ENCODE measurements at places on chromosomes 7 and 10.
A peak's percentile ranks its signal among the peaks of the same experiment; 100 is the strongest.

GRCh38 chr7:147813316-147813715 lies 777.2 kb upstream of the C7orf33 start:
- no peak for DNase-seq

DNA sequence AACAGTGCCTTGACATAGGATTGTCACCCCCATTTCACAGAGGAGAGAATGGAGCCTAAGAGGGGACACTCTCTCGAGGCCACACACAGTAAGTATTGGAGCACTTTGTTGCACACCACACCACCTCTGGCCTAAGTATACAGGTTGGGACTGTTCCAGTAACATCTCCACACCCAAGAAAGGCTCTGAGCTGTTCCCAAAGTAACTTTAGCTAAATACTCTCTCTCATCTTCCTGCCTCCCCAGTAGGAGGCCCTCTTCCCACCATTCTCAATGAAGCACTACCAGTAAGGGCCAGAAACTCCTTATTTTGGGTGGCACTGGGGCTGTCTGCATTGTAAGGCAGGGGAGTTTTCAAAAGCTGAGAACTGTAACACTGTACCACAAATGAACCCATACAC lies 189.5 kb downstream of the ZNF438 start:
- no peak for DNase-seq

- DNase-seq = no peak
These were observed 750.1 kb downstream of the MAGI2 start for GRCh38 chr7:78703391-78703790.

DNA sequence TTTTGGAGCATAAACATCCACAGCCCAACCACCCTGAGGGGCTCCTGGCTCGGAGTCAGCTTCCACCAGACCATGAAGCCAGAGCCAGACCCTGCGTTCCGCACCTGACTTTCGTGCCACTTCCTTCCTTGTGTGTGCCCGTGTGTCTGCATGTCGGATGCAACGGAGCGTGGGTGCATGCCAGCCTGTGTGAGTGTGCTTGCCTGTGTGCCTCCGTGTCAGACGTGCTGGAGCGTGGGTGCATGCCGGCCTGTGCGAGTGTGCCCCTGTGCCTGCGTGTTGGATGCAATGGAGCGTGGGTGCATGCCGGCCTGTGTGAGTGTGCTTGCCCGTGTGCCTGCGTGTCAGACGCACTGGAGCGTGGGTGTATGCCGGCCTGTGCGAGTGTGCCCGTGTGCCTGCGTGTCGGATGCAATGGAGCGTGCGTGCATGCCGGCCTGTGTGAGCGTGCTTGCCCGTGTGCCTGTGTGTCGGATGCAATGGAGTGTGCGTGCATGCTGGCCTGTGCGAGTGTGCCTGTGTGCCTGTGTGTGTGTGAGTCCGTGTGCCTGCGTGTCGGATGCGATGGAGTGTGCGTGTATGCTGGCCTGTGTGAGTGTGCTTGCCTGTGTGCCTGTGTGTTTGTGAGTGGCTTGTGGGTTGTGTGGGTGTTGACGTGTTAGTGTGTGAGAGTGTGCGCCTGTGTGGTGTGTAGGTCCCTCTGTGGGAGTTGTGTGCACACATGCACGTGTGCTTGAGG lies 28.1 kb upstream of the KNDC1 start:
- no peak for DNase-seq

DNA sequence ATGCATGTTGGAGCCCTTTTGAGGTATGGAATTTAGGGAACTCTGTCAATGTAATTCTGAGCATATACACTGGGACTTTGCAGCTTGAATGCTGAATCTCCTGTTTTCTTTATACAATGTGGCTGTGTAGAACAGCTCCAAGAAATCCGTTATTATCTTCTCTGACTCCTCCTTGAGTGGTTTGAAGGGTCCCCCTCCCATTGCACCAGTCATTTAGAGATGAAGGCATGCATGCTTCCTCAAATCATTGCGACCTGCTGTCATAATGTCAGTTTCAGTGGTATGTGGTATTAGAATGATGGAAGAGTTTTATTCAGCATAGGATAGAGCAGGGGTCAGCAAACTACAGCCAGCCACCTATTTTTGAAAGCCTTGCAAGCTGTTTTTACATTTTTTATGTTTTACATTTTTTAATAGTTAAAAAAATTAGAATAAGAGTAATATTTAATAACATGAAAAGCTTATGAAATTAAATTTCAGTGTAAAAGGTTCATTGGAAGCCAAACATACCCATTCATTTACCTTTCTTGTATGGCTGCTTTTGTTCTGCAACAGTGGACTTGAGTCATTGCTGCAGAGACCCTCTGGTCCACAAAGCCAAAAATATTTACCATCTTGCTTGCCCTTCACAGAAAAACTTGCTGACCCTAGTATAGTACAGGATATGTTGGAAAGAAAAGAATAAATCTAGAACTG lies 8.1 kb downstream of the STK17A start:
- DNase-seq = no peak

GRCh38 chr10:101772895-101773761 lies 2.8 kb downstream of the FGF8 start:
- no peak for DNase-seq

- DNase-seq = peak; percentile 64
These were observed 268.3 kb downstream of the TNS3 start for GRCh38 chr7:47313564-47313963.

DNA sequence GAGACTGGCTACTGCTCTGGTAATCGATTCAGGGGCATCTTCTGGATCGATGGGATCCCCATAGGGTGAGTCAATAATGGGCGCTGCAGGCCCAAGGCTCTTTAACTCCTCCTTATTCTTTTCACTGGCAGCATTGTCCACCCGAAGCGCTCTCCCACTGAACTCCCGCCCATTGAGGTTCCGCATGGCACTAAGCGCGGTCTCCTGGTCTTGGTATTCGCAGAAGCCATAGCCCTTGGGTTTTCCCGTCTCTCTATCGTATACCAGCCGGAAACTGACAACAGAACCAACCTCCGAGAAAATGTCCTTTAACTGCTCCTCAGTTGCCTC lies 285 bp downstream of the CSTF2T start:
- no peak for DNase-seq

DNA sequence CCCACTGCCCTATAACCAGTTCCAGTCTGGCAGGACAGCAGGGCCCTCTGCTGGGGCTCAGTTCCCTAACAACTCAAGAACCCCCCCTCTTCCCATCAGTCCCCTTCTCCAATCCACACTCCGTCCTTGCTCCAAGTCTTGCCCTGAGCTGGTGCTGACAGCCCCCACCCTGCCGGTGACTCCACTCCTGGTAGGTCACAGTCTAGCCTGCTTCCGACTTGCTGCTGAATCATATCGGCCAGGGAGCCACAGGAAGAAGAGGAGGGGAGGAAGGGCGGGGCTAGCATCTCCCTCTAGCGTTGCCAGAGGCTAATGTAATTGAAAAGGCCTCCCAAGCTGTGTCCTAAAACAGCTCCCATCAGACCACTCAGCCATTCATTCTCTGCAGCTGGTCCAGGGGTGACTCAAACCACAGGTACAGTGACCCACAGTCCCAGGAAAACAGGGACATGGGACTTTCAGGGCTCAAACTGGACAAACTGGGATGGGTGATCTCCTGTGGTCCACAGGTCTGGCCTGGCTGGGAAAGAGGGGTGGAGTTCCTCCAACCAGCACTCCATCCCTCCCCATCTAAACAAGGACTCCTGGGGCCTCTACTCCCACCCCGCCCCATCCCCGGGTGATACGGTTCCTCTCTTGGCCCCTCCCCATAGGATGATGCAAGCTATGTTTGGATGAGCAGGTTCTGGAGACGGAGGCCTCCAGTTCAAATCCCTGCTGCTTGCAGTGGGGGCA lies 158.8 kb downstream of the SH3PXD2A start:
- DNase-seq = peak; percentile 75

DNA sequence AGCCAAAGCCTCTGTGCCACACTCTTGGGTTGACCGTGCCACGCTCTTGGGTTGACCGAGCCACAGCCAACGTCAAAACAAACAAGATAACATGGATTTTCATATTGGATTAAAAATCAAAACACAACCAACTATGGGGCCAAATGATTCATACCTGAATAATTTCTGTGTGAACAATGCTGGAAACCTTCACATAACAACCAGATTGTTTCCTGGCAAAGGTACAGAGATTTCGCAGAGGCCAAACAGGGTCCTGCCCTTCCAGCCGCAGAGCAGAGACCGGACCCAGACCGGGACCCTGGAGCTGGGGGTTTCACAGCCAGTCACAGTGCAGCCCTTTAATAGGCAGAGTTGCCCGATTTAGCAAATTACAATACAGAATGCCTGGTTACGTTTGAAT lies 40.5 kb downstream of the ITIH5 start:
- no peak for DNase-seq

- DNase-seq = peak; percentile 26
These were observed 127.9 kb downstream of the NRF1 start for GRCh38 chr7:129739427-129739826.

DNA sequence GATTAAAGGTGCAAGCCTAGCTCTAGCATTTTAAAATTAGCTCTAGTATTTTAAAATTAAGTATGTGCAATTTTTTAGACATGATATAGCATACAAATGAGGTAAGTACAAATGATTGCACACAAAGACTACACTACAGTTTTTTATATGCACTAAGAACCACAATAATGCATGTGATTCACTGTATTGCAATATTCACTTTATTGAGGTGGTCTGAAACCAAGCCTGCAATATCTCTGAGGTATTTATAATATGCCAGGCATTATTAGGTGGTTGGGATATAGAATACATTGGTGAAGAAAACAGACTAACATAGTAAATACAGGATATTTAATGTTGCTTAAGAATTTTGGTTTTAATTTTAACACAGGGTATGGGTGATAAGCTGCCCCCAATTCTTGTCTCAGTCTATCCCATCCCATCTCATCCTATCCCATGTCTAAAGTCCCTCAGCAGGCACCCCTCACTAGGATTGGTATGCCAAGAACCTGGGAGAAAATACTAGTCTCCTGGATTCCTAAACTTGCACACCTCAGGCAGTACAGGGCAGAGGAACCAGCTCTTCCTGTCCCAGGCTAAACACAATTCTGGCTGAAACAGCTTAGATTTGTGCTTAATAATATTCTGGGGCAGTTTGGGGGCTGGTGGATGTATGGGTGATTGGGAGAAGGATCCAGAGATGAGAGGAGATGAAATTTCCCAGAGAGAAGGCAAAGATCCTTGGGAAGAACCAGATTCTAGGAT lies 90.4 kb downstream of the HIPK2 start:
- DNase-seq = no peak

- no peak for DNase-seq
These were observed at the start of gene FRMD4A for GRCh38 chr10:14330388-14331061. Gene FRMD4A, minus strand, starts transcription at chr10:14330924.

DNA sequence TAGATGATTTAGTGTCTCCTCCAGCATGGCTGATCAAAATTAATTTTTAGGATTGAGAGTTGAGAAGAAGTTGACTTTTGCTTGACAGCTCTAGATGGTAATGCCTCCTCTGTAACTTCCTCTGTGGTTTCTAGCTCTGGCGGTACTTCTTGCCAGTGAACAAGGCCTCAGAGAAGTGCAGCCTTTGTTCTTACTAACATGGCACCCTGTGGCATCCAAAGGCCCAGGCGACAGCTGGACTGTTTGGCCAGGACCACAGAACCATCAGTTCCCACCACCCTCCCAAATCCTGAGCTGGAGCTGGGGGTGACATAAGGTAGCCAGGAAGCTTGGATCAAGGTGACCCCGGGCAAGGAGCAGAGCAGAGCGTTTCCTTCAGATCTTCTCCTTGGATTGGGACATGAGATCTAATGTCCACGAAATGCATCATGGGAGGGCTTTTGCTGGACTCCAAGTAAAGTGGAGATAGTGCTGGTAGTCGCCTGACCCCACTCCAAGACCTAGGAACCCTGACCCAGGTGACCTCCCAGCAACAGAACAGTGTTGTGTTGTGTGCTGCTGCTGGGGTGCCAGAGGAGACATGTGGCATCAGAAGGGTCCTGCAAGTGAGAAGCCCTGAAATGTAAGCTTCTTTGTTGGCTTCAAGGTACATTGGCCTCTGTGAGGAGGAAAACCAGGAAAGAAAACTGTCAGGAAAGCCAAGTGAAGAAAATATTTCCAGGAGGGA lies 41.8 kb downstream of the APBB1IP start:
- peak; percentile 32 for DNase-seq

- no peak for DNase-seq
These were observed 219.1 kb upstream of the KLF6 start for GRCh38 chr10:4004144-4004543.

GRCh38 chr7:77425101-77426051 lies 9.2 kb upstream of the GSAP start:
- peak; percentile 72 for DNase-seq

GRCh38 chr7:117227091-117227490 lies 95.8 kb downstream of the WNT2 start:
- DNase-seq = no peak

- DNase-seq = no peak
These were observed 77.5 kb upstream of the CXCL12 start for GRCh38 chr10:44462338-44462914.

DNA sequence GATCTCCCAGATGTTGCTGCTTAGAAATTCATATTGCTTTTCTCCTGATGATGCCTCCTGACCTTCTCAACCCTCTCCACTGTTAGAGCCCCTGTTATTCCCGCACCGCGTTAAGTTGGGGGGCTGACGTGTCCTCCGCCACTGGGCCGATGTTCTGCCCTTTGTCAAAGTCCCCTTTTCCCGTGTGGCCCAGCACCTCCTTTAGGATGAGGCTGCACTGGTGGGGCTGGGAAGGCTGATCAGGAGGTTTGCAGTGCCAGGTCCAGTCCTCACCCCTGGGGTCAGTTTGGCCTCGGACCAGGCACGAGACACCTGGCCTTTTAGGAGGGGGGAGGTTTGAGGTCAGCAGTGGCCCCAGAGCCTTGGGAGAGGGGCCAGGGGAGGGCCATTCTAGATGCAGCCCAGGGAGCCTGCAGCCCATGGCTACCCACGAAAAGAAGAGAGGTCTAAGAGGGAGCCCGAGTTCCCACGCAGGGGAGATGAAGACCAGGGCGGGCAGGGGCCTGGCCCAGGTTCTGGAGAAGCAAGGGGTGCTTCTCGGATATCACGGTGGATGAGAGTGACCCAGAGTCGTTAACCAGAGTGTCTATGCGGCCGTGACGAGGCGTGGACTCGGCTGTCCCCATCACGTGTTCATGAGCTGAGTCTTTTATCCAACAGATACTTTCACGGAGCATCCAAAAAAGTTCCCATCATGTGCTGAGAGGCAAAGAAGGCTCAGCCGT lies 150.4 kb downstream of the DNAJB6 start:
- no peak for DNase-seq

DNA sequence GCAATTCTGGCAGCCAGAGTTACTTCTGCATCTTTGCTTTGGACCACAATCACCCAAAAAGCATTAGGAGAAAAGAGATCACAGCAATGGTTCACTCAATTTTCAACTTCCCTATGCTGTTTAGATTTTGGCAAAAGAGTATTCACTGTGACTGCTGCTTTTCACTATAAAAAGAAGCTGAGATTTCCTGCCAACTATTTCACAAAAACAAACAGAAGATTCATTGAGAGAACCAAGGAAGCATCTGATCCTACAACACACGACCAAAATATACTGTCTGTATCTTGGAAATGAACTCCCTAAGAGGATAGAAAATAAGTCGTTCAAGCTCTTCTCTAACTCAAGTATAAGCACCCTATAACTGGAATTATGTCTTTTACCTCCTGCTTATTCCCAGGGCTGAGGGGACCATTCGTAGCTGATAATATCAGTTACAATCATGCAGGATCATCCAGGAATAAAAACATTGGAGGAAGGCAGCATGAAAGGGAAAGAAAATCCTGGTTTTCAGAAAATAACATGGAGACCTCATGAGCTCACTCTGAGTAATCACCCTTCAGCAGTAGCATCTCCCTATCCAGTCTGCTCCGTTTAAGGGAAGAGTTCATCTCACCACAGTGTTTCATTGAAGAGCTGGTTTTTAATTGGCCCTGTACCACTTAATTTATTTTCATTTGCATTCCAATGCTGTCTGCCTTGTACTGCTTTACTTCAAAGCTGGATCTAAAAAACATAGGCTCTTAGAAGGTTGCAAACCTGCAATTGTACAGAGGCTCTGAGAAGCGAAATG lies 256.2 kb downstream of the PAXIP1 start:
- DNase-seq = peak; percentile 95

Data from pons (tissue), 1 donor.